Colonic mucosa (tissue), 4 donors: ENCODE measurements at places on chromosomes 3 and 15.

GRCh38 chr15:39235084-39235795 is 345.6 kb upstream of the THBS1 start:
- DNase-seq, result no peak

- DNase-seq, result no peak
Observed at GRCh38 chr3:131796111-131796510, 238.7 kb downstream of the CPNE4 start.

DNA sequence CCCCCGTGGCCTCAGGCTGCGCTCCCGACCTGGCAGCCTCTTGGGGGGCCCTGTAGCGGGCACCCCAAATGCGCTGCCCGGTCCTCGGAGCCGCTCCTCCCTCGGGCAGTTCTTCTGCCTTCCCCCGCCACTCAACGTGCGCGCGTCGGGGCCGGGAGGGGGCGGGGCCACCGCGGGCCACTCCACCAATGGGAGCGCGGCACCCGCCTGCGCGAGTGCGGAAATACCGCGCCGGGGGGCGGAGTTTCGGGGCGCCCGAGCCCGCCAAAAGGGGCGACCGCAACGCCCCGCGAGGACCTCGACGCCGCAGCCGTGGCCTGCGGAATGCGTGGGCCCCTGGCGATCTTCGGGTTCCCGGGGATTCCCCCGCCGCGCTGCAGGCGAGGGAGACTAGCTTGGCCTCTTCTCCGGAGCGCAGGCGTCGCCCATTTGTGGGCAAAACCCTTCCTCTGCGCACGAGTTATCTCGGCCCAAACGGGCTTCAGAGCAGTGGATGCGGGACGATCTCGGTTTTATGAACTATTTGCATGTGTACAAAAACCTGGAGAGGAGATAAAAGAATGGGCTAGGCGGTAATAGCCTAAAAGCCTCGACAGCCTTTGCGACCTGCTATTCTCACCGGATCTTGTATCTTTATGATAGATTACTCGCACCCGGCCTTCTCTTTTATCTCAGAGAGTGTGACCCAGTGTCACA is at the start of gene TASOR:
TSS of gene TASOR (minus strand) at position 144 of the 696 bp plus-strand sequence. CDS start 259 bp downstream, outside the sequence.
- peak; percentile 85 for DNase-seq

- no peak for DNase-seq
Observed at GRCh38 chr3:12476238-12476897, 7.9 kb upstream of the TSEN2 start.

DNA sequence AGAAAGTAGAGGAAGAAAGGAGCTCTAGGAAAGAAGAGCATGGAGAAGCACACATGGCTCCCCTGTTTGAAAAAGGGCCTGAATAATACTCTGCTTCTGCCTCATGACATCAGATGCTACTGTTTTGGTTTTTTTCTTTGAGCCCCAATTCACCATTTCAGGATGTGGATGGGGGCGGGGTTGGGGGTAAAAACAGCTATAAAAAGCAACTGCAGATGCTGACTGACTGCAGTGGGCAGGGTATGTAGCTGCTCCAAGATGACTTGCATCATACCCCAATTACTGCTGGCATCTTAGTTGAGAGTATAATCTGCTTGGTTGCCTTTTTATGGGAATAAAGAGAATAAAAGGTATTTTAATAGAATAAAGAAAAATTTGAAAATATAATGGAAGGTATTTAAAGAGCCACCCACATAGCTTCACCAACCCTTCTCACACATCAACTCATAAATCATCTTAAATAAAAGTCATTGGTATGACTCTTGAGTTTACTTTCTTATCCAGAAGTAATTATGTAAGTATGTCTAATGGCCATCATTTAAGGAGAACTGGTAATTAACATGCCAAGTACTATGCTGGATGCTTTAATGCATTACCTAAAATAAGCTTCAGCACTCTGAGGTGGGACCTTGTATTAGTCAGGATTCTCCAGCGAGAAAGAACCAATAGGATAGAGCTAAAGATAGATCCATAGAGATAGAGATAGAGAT is 36.4 kb upstream of the TMEM45A start:
- DNase-seq, result no peak

DNA sequence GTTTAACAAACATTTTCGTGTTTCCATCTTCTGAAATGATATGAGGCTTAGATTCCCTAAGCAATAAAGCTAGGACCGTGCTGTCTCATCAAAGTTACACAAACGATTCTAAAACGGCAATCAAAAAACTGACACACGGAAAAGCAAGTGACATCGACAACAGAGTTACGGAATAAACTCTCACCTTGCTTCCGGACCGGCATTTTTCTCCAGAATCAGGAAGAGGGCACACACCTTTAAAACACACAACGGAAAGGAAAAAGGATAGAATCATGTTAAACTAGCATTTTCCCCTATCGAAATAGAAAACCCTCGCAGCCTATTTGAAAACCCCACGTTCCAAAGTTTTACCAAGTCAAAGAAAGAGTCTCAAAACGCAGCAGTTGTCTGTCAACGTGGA is 1.4 kb downstream of the DLG1 start:
- DNase-seq, result peak; percentile 39

- no peak for DNase-seq
Observed at GRCh38 chr3:160738048-160738447, 18.0 kb upstream of the PPM1L start.

DNA sequence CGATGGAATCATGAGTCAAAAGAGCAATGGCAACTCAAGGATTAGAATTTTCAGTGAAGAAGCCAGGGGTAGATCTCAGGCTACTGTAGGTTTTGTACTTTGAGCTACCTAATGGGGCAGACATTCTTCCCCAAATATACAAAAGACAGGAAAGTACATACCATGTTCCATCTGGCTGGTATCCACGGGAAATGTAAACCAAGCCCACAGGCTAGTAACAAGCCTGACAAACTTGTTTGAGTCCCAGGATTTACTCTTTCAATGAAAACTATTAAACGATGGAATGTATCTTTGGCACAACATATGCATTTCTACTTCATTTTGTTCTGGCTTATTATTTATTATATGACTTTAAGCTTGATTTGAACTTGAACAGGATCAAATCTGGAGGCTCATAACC is 44.2 kb upstream of the GOLIM4 start:
- DNase-seq, result no peak

GRCh38 chr3:105997800-105998526 is 129.2 kb upstream of the CBLB start:
- no peak for DNase-seq

- DNase-seq, result no peak
Observed at GRCh38 chr3:154932633-154933032, 147.5 kb upstream of the MME start.

DNA sequence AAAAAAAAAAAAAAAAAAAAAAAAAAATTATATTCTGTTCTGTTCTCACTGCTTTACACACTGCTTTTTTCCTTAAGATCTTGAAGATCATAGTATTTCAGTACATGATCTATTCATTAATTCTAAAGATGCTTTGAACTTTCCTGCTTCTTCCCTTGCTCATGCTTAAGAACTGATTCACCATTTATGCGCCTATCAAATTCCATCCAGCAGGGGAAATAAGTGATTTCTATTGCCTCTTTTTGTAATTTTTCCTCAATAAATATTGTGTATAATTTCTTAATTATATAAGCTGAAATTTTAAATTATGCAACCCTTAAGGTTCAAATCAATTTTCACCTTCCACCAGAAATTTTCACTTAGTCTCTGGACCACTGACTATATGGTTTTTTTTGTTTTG is 10.6 kb downstream of the DENND6A start:
- no peak for DNase-seq

DNA sequence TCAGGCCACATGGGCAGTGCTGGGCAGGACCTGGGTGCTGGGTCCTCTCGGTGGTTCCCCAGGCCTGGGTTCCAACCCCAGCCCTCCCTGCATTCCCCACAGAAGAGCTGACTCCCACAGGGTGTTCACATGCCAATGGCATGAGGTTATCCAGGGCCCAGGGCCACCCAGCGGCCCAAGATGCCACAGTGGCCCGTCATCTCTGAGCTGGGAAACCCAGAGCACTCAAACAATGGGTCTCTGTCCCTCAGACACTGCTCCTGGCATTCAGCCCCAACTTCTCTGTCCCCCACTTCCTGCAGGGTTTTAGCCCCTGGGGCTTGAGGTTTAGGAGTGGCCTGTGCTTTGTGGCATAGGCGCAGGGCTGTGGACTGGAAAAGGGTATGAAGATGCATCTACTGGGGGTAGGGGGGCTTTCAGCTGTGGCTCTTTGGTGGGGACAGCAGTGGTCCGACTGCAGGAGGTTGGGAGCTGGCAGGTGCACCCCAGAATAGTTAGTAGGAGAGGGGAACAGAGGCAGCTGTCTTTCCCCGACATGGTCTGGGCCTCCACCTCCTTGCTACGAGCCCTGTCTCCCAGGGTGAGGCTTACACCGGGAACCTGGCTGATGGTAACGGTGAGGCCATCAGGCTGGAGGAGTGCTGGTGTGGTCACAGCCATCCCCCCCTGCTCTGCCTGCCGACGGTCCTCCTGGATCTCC is 1.7 kb downstream of the CCDC9B start:
- DNase-seq, result peak; percentile 26

DNA sequence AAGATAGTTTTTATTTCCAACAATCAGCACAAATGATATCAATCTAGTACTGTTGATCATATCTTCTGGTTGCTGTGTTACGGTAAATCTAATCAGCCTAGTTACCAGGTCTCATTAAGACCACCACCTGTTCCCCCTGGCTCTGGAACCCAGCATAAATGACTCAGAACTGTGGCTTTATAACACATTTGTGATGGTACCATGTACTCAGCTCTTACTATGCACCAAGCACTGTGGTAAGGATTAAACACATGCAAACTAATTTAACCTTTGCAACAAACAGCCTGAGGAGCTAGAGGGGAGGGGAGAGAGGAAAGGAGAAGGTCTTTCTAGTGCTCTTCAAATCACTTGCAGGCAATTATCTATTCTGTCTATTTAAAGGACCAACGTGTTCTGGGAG is 173.9 kb upstream of the LMCD1 start:
- DNase-seq, result no peak

- DNase-seq, result no peak
Observed at GRCh38 chr15:45185069-45185779, 2.5 kb downstream of the SHF start.

GRCh38 chr3:9730657-9731205 is 804 bp upstream of the BRPF1 start:
- DNase-seq, result no peak

GRCh38 chr3:85710490-85710889 is 751.7 kb downstream of the CADM2 start:
- DNase-seq, result no peak

GRCh38 chr3:100966807-100967206 is 26.4 kb downstream of the ABI3BP start:
- no peak for DNase-seq

- no peak for DNase-seq
Observed at GRCh38 chr3:139309061-139309591, 34.7 kb upstream of the MRPS22 start.
